Progenitor cell of endocrine pancreas (in vitro differentiated cells): ENCODE measurements at places on chromosomes 7 and 10. TPM values are rescaled to one million over a fixed set of nuclear protein-coding genes. Genes with fewer than 3 reads are reported as not detected.

GRCh38 chr10:129715805-129716204 lies 248.3 kb downstream of the EBF3 start:
- H3K4me1 ChIP-seq: peaks cover 5% of the 10 kb centered on the region
- no peak overlapping the region for H3K27ac ChIP-seq
- peaks cover 20% of the 10 kb centered on the region for H3K27me3 ChIP-seq
- no peak overlapping the region for H3K4me3 ChIP-seq

DNA sequence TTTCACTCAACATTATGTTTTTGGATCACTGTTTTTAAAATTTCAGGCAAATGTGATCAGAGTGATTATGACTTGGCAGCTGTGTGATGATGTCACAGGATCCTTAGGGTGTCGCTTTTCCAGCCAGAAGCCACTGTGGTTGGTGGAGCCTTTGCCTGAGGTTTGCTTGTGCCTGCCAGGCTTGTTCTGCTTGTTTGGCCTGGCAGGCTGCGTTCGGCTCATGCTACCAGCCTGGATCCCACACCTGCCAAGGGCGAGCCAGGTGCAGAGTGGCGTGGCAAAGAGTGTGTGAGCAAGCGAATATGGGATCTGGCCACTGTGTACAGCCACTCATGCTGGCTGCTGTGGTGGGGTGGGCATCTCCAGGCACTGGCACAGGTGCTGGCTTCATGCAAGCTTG lies 55.7 kb downstream of the ADK start:
- no peaks in the 10 kb centered on the region for H3K4me1 ChIP-seq

GRCh38 chr10:91708174-91708861 lies 75.4 kb upstream of the PPP1R3C start:
- no peaks in the 10 kb centered on the region for H3K36me3 ChIP-seq
- H3K27ac ChIP-seq: no peak overlapping the region
- H3K4me3 ChIP-seq: no peak overlapping the region
- no peaks in the 10 kb centered on the region for H3K27me3 ChIP-seq
- DNase-seq: no peak

DNA sequence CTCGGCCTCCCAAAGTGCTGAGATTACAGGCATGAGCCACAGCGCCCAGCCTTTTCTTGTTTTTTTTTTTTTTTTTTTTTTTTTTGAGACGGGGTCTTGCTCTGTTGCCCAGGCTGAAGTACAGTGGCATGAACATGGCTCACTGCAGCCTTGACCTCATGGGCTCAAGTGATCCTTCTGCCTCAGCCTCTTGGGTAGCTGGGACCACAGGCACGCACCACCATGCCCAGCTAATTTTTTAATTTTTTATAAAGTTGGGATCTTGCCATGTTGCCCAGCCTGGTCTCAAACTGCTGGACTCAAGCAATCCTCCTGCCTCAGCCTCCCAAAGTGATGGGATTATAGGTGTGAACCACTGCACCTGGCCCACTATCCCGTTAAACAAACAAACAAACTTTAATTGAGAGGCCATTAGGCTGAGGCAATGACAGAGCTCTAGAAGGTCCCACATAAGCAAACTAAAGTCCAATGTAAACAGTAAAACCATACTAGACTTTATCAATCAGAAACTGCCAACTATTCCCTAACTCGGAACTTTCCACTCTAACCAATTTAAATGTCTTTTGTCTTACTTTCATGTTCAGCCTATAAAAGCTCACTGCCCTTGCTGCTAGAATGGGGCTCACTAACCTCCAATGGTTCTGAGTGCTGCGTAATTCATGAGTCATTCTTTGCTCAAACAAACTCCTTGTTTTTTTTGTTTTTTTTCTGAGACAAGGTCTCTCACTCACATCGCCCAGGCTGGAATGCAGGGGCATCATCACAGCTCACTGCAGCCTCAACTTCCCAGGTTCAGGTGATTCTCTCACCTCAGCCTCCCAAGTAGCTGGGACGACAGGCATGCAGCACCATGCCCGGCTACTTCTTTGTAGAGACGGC lies 1.9 kb downstream of the DHX32 start:
- no peak for DNase-seq
- peak overlapping the region; percentile 64 for H3K27ac ChIP-seq
- H3K36me3 ChIP-seq: peaks cover 37% of the 10 kb centered on the region

GRCh38 chr7:151844071-151844824 lies 32.7 kb downstream of the PRKAG2 start:
- no peaks in the 10 kb centered on the region for H3K36me3 ChIP-seq
- H3K27me3 ChIP-seq: peaks cover 17% of the 10 kb centered on the region
- H3K4me1 ChIP-seq: peaks cover 4% of the 10 kb centered on the region
- no peak overlapping the region for H3K27ac ChIP-seq
- no peak for DNase-seq

DNA sequence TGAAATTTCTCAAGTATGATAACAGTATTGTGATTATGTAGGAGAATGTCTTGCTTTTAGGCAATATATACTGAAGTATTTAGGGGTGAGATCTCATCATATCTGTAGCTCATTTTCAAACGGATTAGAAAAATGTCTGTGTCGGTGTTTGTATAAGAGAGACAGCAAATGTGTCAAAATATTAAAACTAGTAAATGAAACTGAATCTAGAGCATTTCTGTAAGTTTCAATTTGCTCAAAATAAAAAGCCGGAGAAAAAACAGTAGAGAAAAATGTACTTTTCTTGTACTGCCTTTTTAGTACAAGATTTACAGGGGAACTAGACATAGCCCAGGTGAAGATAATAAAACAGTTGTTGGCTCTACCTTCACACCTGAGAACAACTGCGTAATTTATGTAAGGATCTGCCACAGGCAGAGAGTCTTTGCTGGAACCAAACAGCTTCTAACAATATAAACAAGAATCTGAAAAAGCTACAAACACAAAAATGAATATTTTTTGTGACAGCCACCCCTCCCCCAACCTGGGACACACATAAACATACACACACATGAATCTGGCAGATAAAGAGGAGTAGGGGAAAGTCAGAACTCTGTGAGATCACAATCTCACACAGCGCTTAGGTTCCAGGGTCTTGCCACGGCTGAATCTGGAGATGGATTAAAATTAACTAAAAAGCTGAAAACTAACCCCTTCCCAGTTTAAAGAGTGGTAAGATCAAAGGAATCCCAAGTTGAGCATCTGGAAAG lies 153.3 kb downstream of the AVL9 start:
- H3K27me3 ChIP-seq: no peaks in the 10 kb centered on the region
- H3K4me3 ChIP-seq: no peak overlapping the region
- DNase-seq: no peak
- H3K4me1 ChIP-seq: no peaks in the 10 kb centered on the region
- H3K27ac ChIP-seq: no peak overlapping the region

GRCh38 chr7:34332006-34332405 lies 326.0 kb upstream of the NPSR1 start:
- no peak overlapping the region for H3K27ac ChIP-seq
- no peaks in the 10 kb centered on the region for H3K4me1 ChIP-seq
- H3K27me3 ChIP-seq: no peaks in the 10 kb centered on the region
- H3K4me3 ChIP-seq: no peak overlapping the region
- no peak for DNase-seq

- DNase-seq: peak; percentile 67
- H3K27me3 ChIP-seq: peaks cover 62% of the 10 kb centered on the region
- H3K4me3 ChIP-seq: no peak overlapping the region
- no peak overlapping the region for H3K27ac ChIP-seq
- peaks cover 18% of the 10 kb centered on the region for H3K4me1 ChIP-seq
- H3K36me3 ChIP-seq: no peaks in the 10 kb centered on the region
These were observed 2.2 kb upstream of the IGFBP3 start for GRCh38 chr7:45923290-45923689.

GRCh38 chr7:66055321-66055956 lies 20.2 kb upstream of the ASL start:
- H3K4me1 ChIP-seq: peaks cover 1% of the 10 kb centered on the region
- no peak overlapping the region for H3K27ac ChIP-seq
- no peaks in the 10 kb centered on the region for H3K36me3 ChIP-seq
- no peak for DNase-seq

Gene IFIT1B
- total RNA-seq: not detected in 2 replicates

Gene ZNF722
- not detected in 2 replicates for total RNA-seq

DNA sequence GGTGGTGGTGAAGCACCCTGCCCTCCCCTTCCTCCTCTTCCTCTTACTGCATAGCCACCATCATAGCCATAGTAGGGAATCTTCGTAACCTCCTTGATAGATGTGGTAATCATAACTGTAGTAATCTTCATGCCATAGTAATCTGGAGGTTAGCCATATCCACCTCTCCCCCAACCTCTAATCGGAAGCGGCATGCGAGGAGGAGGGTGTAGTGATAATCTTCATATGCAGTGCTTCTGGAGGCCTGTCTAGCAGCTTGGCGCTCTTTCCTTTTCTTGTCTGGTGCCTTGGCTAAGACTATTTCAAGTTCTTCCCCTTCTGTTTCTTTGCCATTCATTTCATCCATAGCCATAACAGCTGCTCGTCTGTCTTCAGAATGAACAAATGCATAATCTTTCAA lies 90.9 kb downstream of the MLLT10 start:
- peaks cover 19% of the 10 kb centered on the region for H3K36me3 ChIP-seq
- H3K27me3 ChIP-seq: no peaks in the 10 kb centered on the region
- no peak overlapping the region for H3K4me3 ChIP-seq
- peaks cover 12% of the 10 kb centered on the region for H3K4me1 ChIP-seq
- peak overlapping the region; percentile 16 for H3K27ac ChIP-seq

Gene SKAP2
- total RNA-seq: 42.8 and 46.4 TPM in 2 replicates

Gene HPSE2
- 0.10 TPM in 1 of 2 replicates, not detected in the other for total RNA-seq

Gene CCDC136
- total RNA-seq: 66.3 and 74.2 TPM in 2 replicates

DNA sequence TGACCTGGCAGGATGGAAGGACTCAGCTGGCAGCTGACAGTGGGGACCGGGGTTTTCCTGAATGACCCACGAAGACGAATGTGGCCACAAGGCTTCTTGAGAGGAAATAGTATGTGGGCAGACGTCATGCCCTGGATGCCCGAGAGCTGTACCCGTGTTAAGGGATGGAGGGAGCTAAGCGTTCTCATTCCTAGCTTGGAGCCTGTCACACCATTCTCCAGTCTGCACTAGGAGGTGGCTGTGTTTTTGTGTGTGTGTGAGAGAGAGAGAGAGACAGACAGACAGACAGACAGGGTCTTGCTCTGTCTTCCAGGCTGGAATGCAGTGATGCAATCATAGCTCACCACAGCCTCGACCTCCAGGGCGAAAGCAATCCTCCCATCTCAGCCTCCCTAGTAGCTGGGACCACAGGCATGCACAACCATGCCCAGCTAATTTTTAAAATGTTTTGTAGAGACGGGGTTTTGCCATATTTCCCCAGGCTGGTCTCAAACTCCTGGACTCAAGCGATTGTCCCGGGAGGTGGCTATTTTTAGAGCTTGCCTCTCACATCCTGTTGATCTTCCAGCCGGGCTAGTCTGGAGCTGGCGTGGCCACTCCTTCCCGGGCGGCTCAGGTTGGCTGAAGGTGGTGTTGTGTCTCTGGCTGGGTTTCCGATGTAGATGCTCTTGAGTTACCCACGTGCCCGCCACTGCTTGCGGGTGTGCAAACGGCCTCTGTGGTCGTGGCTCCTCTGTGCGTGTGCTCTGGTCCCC lies 2.1 kb downstream of the AMZ1 start:
- no peaks in the 10 kb centered on the region for H3K36me3 ChIP-seq
- no peak overlapping the region for H3K27ac ChIP-seq
- H3K27me3 ChIP-seq: peaks cover 46% of the 10 kb centered on the region
- no peaks in the 10 kb centered on the region for H3K4me1 ChIP-seq

- no peaks in the 10 kb centered on the region for H3K4me1 ChIP-seq
- no peak overlapping the region for H3K4me3 ChIP-seq
- no peak overlapping the region for H3K27ac ChIP-seq
- peak; percentile 39 for DNase-seq
These were observed 48.2 kb downstream of the COL26A1 start for GRCh38 chr7:101410743-101411507.

- DNase-seq: no peak
- no peaks in the 10 kb centered on the region for H3K36me3 ChIP-seq
- no peak overlapping the region for H3K4me3 ChIP-seq
- no peak overlapping the region for H3K27ac ChIP-seq
These were observed 74.6 kb upstream of the CC2D2B start for GRCh38 chr10:95833042-95833610.

DNA sequence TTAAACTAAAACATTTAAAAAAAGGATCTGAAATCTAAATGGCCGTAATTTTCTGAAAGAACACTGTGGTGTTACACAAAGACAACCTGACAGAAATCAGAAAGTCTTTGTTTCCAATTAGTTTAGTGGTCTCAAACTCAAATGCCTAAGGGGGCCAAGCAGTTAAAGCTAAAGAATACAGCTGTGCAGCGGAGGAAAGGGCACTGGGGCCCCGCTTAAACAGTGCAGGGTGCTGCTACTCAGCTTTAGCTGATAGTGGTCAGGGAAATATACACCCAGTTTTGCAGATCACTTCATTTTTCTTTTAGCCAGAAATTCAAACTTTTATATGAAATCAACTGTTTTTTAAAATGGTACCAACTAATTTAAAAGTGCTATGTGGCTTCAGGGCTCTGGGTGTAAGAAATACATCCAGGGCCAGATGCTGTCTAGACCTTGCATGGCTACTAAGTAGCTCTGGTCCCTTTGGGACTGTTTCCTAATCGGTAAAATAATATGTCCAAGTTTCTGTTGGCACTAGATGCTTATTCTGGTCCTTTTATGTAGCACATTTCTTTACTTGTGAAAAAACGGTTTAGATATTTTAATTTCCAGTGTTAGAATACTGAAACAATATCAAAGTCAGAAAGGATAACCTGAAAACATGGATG lies 161.8 kb upstream of the LAMB4 start:
- H3K27ac ChIP-seq: no peak overlapping the region
- no peak for DNase-seq
- peaks cover 21% of the 10 kb centered on the region for H3K4me1 ChIP-seq
- H3K27me3 ChIP-seq: no peaks in the 10 kb centered on the region

Gene ZNF273
- 12.3 and 13.7 TPM in 2 replicates for total RNA-seq

- peak; percentile 94 for DNase-seq
- peaks cover 41% of the 10 kb centered on the region for H3K27me3 ChIP-seq
- H3K27ac ChIP-seq: peak within 1 kb of the TSS; percentile 24
- no peaks in the 10 kb centered on the region for H3K36me3 ChIP-seq
- no peak within 1 kb of the TSS for H3K4me3 ChIP-seq
These were observed at the start of gene HTR5A for GRCh38 chr7:155069992-155070751. Gene HTR5A, plus strand, starts transcription at chr7:155070324. Its CDS starts 576 bp downstream, at chr7:155070900.

- peaks cover 11% of the 10 kb centered on the region for H3K4me1 ChIP-seq
- peak overlapping the region; percentile 45 for H3K27ac ChIP-seq
- no peak for DNase-seq
- H3K27me3 ChIP-seq: no peaks in the 10 kb centered on the region
These were observed 480.3 kb upstream of the C7orf33 start for GRCh38 chr7:148110097-148110868.
